ENCODE measurements at places on chromosomes 11 and 22.

- DNase-seq = no peak
Observed at GRCh38 chr11:69891421-69892236, 72.4 kb upstream of the FGF3 start.

- DNase-seq = peak; percentile 31
Observed at GRCh38 chr11:363948-364761, 5.1 kb upstream of the B4GALNT4 start.

DNA sequence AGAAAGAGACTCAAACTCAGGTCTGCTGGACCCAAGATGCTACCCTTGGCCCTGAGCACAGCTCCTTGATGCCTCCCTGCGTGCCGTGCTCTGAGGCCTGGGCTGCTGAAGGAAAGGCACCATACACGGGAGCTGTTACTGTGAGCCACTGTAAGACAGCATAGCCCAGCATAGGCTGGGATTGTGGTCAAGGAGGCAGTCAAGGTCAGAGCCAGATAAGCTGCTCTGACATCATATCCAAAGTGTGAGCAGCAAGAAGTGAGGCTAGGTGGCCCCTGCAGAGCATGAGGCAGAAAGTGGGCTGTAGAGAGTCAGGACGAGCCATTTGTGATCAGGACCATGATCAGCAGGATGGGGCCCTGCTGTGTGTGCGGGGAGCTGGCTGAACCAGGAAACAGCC, 7.7 kb downstream of the SLC22A8 start:
- DNase-seq = no peak

GRCh38 chr11:111729071-111729830, 36.9 kb downstream of the PPP2R1B start:
- no peak for DNase-seq
